ENCODE measurements at places on chromosomes 4 and X. TPM values are rescaled to one million over a fixed set of nuclear protein-coding genes. Genes with fewer than 3 reads are reported as not detected.

The AWAT1 gene
- total RNA-seq: not detected

The UGT2B11 gene
- total RNA-seq: not detected

GRCh38 chr4:86957215-86957614, 22.4 kb downstream of the AFF1 start:
- no peak for DNase-seq

DNA sequence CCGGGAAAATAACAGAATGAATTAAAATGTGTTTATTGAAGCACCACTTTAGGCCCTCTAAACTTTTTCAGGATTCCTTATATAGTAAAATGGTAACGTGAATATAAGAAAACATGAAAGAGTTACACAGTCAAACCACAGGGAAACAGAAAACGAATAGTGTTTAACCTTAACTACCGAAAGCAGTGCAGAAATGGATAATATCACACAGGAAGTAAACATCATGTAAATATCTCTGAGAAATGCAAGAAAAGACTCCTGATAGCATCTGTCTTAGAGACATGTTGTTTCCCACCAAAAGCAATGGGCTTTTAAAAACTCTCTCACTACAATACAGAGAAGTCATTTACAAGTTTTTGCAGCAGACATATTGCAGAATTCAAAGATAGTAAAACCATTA, 323.9 kb upstream of the CXXC4 start:
- DNase-seq: no peak

DNA sequence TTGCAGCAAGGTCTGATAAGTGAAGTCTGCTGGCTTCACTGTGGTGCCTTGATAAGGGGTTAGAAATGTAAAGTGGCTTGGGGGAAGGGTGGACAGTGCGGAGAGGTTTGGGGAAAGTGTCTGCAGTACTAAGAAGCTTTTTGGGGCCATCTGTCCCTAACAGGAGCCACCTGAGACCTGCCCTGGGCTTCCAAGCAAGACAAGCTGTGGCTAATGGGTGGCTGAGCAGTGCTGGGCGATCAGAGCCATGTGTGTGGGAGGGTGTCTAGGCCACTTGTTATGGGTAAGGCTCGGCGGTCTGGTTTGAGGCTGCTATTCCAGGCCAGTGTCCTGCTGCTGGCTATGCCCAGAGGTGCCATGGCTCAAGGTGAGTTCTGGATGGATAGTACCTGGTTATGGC, 185.4 kb upstream of the MTMR8 start:
- no peak for DNase-seq

DNA sequence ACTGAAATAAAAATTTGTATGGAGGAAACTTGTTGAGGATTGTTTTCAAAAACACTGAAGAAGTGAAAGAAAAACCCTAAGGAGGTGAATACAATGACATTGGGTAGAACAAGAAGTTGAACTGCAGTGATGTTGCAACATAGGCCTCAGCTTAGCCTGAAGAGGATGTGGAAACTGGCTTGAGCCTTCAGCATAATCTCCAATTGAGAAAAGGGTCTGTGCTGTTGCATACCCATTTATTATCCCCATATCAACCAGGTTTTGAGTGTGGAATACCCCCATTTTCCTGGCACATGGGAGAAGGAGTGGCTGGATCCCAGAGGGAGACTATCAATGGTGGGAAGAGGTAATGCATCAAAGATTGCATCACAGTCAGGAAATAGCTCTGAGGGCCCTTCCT, 695.0 kb upstream of the HS3ST1 start:
- DNase-seq: no peak

- no peak for DNase-seq
These were observed 588.3 kb upstream of the DIPK2B start for GRCh38 chrX:45788941-45789348.

DNA sequence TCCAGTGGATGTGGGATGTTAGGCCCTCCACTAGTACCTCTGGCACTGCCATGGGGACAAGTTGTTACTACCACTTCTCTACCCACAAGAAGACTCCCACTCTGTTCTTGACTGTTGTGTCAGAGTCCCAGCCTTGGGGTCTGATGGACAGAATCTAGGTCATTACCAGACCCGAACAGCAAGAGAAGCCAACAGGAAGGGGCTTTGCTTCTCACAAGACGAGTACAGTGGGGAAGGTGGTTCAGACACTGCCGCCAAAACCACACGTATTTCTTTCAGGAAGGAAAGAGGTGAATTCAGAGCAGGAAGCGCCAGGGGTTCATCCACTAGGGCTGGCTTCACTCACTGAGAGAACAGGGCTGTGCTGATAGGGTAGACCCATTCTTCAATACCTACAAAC, 161.3 kb upstream of the KIT start:
- no peak for DNase-seq

All from activated B cell treated with CpG ODN at 0.5 μM for 24 hours (primary cell).